ENCODE measurements at places on chromosomes 4 and X.

- DNase-seq: no peak
These were observed 25.5 kb upstream of the TEC start for GRCh38 chr4:48295116-48295515.

GRCh38 chr4:76147454-76148141, 599 bp downstream of the NUP54 start:
- DNase-seq: peak; percentile 46

GRCh38 chr4:54568184-54568583, 89.6 kb upstream of the KIT start:
- DNase-seq: no peak

- DNase-seq: no peak
These were observed 102.7 kb upstream of the TBC1D9 start for GRCh38 chr4:140858897-140859296.

- DNase-seq: no peak
These were observed 534.6 kb downstream of the PPARGC1A start for GRCh38 chr4:23355258-23355657.

DNA sequence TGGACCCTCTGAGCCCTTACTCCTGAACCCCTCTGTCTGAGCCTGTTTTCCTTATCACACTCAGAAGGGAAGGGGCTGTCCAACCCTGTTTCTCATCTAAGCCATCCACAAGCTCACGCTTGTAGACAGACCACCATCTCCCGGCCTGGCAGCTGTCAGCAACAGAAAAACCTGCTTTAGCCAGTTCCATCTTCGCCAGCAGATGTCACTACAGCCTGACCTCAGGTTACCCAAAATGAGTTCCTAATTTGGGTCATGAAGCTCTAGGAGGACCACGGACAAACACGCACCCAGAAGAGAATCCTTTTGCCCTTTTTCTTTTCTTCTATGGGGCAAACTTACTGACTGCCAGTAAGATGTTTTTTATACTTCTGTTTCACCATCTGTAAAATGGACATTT, 445.4 kb downstream of the BCOR start:
- DNase-seq: peak; percentile 22

DNA sequence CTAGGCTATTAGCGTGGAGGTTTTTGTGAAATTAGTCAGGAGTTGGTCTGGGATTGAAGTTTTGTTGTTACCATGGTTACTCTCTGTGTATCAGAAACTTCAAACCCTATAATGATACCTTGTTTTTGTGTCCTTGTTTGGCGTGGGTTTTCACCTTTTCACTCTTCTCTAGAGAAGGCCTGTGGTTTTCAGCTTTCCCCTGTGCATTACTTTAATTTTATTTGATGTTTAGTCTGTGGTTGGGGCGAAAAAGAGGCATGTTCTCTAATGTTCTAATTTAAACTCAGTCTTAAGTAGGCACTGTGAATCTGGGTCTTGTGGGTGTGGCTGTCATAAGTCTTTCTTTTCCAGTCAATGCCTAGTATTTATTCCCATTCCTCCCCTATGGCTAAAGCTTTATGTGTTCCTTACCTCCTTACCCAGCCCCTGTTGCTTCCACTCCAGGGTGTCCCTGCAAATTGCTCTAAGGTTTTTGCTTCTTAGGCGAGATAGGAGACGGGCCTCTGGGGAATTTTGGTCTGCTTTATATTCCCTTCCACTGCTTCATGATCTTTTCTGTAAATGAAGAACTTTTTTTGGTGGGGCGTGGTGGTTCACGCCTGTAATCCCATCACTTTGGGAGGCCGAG, 326.3 kb upstream of the ZCCHC13 start:
- no peak for DNase-seq

- DNase-seq: no peak
These were observed 267.2 kb downstream of the TEX13A start for GRCh38 chrX:104953251-104953650.

- no peak for DNase-seq
These were observed 144.4 kb upstream of the RADX start for GRCh38 chrX:106467422-106467821.

- no peak for DNase-seq
These were observed 1133.5 kb downstream of the FAT4 start for GRCh38 chr4:126448086-126448845.

GRCh38 chrX:14027036-14027435, 2.7 kb downstream of the GEMIN8 start:
- no peak for DNase-seq

DNA sequence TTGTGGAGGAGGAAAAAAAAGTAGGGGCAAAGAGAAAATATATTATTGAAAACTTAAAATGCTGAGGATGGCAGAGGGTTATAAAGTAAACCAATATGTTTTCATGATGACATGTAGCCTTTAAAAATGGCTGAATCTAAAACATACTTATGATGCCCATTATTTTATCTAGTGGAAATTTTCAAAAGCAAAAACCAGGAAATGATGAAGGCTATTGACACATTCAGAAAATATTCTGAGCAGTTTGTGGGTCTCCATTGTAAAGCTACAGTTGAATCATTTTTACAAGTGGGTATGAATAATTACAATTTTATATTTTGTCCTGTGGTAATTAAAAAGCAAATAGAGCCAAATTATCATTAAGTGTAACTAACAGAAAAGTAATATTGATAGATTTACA, 10.7 kb downstream of the PLS3 start:
- no peak for DNase-seq

DNA sequence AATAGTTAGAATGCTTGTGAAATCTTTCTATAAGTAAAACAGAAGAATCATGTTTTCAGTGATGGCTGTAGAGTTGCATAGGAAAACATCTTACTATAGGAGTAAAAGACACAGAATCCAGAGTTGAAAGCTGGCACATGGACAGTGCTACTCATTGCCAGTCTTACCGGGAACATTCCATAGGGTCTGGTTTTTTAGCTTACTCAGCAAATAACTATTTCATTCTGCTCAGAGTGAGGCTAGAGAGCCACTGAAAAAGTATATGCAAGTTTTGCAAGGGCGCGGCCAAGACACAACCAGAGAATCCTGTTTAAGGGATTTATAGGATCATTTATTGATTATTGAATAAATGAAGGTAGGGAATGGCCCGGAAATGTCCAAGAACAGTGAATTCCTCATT, 60.3 kb downstream of the MTHFD2L start:
- no peak for DNase-seq

GRCh38 chr4:140653718-140654494, 85.1 kb upstream of the UCP1 start:
- DNase-seq: no peak

- no peak for DNase-seq
These were observed 15.0 kb upstream of the DUSP9 start for GRCh38 chrX:153631907-153632594.

DNA sequence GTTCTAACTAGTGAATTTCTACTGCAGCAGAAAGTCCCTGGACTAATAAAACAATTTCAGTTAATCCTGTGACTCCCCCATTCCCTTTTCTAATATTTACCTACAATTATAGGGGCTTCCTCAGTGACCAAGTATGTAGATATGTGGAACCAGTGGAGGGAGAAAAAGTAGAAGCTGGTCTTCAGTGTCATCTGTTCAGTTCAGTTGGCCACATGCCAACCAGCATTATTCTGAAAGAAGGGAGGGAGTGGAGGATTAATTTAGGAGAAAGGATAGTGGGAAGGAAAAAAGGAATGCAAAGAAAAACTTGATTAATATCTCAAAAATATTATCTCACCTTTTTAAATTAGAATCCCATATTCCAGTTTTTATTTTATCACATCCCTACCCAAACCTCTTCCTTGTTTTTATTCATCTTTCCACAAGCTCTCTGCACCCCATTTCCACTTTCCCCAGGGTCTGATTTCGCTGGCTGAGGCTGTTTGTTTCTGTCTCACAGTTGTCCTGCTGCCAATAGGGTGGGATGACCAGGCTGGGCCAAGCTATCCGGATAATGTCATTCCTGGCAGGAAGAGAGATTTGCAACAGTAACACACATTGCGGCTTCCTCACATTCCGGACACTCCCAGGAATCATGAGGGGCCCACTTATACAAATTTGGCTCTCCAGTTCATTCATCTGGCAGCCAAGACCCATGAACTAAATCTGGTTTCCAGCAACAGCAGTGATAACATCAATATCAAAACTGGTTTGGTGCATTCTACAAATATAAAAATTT, 24.6 kb upstream of the ANTXR2 start:
- no peak for DNase-seq

DNA sequence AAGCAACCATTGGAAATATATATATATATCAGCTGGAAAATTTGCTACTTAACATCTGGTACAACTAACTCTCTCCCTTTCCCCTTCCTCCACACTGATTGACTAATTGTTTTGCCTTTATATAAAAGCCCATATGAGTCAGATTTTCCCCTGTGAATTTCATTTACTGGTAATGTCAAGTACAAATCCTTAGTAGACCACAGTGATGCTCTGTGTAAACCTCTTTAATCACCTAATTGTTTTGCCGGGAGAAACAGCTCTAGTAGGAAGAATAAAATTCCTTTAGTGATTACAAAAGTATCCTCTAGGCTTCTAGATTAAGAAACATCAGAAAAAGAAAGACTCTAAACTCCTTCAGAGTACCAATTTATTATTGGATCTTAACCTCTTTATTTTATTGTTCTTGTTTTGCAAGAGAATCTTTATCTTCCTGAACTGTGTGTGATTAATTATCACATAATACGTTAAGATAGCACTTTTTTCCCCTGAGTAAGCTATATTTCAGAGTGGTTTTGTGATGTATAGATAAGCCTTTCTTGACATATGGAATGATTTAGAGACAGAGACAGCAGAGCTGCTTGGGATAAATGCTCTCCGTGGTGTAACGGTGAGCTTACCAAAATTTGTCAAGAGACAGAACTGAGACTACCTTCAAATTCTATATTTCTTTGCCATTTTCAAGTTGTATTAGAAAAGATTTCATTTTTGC, 1606.4 kb upstream of the TENM3 start:
- no peak for DNase-seq

GRCh38 chrX:19840899-19841648, 46.3 kb downstream of the SH3KBP1 start:
- peak; percentile 15 for DNase-seq

DNA sequence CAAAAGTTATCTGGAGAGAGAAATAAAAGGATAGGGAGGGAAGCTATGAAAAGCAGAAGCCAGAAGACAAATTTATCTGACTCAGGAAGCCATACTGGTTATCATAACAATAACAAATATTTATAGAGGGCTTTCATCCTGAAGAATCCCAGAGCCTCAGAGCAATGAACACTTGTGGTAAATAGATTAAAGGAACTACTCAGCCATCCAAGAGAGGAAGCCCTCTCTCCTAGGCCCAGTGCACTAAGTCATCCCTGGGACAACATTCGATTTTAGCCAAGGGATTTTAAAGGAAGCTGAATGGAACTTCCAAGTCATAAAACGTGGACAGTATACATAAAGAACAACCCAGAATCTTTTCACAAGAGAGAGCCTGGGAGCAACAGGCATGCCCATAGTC, 76.9 kb downstream of the COL4A6 start:
- no peak for DNase-seq

- peak; percentile 83 for DNase-seq
These were observed 83.8 kb downstream of the EGF start for GRCh38 chr4:109996526-109996925.

- DNase-seq: no peak
These were observed 91.4 kb downstream of the STK32B start for GRCh38 chr4:5142726-5143125.

GRCh38 chr4:76879731-76880364, 18.1 kb downstream of the SOWAHB start:
- no peak for DNase-seq

GRCh38 chr4:173231916-173232315, 63.3 kb downstream of the GALNT7 start:
- peak; percentile 25 for DNase-seq

DNA sequence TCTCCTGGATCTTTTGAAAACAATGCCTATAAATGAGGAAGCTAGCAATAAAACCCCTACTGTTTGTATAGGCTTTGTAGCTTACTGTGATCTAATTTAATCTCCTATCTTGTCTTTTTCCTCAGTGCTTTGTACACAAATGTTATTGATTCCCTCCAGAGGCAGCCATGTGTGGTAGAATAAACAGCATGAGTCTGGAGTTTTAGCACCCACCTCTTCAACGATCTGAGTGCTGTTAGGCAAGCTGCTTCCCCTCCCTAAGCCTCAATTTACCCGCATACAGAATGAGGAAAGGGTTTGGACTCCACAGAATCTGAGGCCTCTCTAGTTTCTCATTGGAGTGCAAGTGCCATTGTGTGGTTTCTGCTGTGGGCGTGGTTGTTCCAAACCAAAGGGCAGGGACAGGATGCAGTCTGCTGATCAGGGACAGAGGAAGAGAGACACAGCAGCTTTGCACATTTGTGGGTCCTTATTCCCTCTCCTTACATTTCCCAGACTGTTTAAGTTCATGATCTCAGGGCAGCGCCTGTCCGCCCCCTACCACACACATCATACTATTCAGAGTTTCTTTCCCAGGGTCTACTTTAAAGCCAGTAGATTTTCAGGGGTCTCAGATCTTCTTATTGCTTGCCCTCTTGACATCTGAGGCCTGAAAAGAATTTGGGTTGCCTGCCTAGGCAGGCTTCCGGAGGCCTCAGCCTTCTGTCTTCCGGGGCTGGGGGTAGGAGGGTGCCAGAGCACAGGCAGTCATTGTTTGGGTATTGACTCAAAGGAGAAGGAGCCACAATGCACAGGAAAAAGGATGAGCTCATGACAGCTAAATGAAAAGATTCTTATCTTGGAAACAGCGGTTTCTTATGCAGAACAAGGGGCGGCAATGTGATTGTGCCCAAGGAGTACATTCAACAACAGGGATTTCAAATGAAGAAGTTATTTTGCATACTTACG, 114.9 kb upstream of the TEX13D start:
- DNase-seq: peak; percentile 75

GRCh38 chr4:78596111-78596742, 44.7 kb downstream of the ANXA3 start:
- no peak for DNase-seq

DNA sequence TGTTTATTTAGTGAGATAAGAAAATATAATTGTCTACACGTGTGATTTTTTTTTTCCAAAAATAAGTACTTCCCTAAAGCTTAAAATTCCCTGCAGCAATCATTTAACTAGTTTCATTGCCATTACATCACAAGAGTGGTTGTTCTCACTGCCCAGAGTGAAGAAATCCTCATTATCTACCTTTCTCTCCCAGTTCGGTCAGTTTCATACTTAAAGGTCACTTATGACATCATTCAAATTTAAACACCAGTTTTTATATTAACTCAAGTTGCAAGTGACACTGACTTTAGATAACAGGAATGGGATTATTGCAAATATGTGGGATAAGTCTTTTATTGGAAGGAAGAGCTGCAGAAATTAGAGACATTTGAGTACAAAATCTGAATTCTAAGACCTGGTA, 1699.8 kb upstream of the IGFBP7 start:
- no peak for DNase-seq

- DNase-seq: no peak
These were observed 307.1 kb downstream of the TEX13A start for GRCh38 chrX:104913348-104913747.

GRCh38 chr4:45064741-45065140, 338.4 kb upstream of the GNPDA2 start:
- no peak for DNase-seq

DNA sequence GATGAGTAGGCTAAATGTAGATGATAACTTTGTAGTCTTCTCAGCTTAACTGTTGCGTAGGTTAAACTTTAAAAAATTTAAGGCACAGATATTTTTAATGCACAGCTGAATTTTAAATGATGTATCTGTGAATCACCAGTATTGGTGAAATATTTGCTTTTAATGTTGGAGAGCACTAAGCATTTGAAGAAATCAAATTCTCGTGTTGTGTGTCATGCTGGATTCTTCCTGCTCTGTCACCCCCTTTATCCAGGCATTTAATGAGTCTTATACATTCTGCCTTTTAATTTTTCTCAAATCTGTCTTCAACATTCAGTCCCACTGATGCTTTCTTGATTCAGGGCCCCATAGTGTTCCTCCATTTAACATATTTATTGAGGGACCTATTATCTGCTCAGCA, 76.7 kb downstream of the SLC4A4 start:
- DNase-seq: no peak
